ENCODE measurements at places on chromosomes 6 and 20.

DNA sequence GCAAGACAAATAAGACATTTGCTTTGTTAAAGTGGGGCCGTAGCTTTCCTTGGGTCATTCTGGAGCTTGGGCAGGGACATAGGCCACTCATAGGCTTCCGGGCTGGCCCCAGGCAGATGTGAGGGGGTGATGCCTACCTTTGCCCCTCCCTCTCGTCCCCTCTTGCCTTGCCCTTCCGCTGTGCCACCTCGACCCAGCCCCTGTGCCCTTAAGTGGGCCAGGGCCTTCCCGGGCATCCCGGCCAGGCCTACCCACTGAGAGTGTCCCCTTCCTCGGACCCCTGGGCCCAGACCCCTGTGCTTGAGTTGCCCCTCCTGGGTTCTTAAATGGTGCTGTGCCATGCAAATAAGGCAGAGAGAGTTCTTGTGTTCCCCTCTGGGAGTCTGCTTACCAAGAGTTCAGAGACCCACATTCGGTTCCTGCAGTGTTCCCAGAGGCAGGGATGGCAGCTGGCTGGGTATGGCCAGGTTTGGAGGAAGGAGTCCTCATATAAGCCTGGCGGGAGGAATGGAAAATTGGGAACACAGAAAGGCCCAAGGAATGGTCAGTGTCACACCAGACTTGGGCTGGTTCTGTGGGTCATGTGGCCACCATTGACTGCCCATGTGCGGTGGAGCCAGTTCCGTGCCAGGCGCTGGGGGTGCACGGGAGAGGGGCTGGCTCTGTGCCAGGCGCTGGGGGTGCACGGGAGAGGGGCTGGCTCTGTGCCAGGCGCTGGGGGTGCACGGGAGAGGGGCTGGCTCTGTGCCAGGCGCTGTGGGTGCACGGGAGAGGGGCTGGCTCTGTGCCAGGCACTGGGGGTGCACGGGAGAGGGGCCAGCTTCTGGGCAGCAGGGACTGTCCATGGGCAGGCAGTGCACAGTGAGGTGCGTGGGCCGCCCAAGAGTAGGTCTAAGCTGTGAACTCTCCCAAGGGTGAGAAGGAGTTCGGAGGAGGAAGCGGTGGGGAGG is 173.5 kb upstream of the SNX9 start:
- no peak for DNase-seq

DNA sequence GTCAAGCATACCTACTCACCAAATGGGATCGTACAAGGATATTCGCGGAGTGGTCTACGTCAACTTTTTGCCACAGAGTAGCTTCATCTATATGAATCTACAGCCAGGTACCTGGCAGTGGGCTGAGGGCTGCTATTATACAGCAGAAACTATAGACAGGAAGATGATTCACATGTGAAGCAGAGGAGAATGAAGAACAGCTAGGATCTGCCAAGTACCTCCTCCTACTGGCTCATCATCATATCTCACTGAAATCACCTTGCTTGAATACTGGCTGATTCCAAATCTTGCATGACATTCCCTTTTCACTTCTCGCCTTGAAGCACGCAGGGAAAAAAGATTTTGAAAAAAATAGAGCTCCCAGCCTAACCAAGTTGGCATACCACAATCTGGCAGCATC is 488.7 kb upstream of the NRSN1 start:
- DNase-seq, result no peak

DNA sequence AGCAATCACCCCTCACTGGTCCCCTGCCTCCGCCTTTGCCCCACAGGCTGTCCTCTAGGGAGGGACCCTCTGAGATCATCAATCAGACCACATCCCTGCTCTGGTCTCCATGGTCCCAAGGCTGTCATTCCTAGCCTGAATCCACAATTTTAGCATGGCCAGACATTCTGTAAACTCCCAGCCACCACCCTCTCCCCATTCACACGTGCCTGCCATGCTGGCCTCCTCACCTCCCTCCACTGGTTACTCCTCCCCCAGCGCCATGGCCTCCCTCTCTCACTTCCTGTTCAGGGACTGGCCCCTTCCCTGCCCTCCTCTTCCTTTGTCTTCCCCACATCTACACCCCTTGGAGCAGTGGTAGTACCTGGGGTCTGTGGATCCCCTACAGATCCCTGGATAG is 150.7 kb upstream of the MLN start:
- no peak for DNase-seq

DNA sequence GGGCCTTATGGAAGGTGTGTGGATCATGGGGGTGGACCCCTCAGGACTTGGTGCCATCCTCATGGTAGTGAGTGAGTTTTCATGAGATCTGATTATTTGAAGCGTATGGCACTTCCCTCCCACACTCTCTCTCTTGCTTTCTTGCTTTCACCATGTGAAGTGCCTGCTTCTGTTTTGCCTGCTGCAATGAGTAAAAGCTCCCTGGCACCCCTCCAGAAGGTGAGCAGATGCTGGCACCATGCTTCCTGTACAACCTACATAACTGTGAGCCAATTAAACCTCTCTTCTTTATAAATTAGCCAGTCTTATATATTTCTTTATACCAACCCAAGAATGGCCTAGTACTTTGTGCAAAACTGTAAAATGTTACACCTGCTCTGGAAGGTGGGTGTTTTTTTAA is 396.8 kb upstream of the HS3ST5 start:
- DNase-seq, result no peak

DNA sequence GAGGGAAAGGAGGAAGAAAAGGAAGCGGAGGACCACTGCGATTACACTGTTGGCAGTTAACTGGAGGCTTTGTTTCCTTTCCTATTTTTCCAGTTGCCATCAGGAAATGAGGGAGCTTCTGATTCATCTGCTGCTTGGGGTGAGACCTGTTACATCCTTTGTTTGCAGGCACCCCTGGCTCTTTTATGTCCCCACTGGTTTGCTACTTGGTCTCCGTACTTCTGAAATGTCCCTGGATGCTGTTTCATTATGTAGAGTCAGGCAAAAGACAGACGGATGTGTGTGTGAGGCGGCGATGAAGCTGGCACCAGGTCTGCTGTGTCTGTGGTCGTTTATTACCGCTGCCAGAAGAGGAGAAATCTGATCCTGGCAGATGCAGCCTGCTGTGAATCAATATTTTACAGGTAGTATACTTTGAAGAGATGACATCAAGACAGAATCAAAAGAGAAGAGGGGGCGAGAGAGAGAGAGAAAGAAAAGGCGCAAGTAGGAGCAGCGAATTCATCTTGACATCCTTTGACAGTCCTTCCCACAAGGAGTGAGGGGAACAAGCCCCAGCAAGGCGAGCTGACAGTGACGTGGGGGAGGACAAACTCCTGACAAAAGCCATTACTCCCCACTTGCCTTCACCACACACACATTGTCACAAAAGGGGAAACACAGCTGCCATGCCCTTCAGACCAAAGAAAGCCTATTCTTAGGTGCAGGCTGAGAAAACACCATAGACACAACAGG is 145.9 kb upstream of the FBXL4 start:
- no peak for DNase-seq

DNA sequence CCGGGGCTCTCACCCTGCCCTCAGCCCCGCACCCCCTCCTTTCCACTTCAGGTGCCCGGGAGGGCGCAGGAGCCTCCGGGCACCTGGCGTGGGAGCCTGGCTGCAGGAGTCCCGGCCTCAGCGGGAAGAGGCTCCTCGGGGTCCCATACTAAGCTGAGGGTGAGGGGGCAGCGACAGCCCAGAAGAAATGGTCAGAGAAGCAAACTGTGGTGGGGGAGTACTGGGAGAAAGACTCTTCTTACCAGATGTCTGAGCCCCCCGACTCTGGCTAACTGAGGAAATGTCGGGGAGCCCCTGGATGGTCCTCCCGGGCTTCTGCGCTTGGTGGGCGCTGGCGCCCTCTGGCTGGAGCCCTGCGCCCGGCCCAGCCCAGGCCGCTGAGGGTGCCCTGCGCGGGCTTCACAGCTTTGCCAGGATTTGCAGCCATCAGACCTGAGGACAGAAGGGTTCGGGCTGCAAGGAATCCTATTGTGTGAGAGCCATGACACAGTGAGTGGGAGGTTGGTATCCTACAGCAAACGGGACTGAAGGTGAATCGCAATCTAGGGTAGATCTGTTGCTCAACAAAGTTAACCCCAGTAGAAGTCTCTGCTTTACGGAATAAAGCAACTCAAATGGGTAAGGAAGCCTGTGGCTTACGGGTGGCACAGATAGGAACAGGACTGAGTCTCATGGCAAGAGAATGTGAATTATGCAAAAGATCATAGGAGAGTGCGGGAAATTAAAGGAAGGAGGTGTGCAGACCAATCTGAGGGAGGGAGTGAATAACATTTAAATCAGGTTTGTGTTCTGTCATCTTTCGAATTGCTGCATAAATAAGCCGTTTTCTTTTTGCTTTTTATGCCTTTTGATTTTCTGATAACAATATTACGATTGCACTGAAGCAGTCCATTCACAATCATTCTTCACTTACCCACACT is 639 bp upstream of the RCAN2 start:
- no peak for DNase-seq

GRCh38 chr6:2502096-2502997 is 248.4 kb downstream of the MYLK4 start:
- no peak for DNase-seq

DNA sequence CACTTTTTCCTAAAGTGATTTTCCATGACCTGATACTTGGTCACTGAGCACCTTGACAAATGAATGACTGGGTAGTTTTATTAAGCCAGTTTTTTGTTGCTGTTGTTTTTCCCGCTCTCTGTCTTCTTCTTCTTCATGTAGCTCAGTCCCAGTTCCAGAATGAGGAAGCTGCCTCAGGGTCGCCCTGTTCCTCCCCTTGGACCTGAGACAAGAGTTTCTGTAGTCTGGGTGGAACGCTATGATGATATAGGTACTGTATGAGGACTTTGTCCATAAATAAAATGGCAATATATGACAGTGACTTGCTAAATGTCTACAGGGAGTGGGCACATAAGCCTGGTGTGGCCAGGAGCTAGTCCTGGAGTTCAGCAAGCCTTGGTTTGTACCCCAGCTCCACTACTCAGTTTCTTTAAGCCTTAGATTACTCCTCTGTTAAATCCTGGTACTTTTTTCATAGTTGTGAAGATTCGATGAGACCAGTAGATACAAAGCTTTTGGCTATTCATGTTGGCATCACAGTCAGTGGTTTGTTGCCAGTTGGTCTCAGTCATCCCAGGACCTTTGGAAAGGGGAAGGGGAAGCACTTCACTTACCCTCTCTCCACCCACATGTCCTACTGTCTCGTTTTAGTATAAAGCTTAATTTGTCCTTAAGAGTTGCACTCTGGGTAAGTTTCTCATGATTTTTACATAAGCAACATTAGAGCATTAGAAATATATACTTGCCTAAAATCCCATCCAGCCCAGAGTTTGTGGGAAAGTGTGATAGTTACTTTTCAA is 11.1 kb upstream of the ADIG start:
- no peak for DNase-seq

DNA sequence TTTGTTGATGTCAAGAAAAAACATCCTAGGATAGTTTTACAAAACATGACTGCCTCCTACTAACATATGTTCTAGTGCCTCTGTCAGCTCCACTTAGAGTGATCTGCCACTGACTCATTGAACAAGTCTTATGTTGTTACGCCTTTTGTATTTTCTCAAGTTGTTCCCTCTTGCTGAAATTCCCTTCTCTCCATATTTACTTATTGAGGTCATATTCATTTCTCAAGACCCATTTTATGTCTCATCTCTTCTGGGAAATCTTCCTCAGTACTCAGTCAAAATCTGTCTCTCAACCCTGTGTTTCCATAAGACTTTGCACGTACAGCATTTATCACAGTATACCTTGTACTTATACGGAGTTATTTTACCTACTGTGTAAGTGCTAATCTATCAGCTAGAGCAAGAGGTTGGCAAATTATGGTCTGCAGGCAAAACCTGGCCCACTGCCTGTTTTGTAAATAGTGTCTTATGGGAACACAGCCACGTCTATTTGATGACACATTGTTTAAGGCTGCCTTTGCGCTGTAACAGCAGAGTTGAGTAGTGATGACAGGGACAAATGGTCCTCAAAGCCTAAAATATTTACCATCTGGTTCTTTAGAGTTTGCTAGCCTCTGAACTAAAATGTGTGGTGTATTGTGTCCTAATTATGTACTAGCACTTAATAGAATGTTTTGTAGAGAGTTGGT is 83.4 kb downstream of the ADGRB3 start:
- DNase-seq, result no peak

- no peak for DNase-seq
These were observed 79.5 kb downstream of the AK9 start for GRCh38 chr6:109611502-109611901.

- no peak for DNase-seq
These were observed 17.1 kb downstream of the REPS1 start for GRCh38 chr6:138970856-138971425.

DNA sequence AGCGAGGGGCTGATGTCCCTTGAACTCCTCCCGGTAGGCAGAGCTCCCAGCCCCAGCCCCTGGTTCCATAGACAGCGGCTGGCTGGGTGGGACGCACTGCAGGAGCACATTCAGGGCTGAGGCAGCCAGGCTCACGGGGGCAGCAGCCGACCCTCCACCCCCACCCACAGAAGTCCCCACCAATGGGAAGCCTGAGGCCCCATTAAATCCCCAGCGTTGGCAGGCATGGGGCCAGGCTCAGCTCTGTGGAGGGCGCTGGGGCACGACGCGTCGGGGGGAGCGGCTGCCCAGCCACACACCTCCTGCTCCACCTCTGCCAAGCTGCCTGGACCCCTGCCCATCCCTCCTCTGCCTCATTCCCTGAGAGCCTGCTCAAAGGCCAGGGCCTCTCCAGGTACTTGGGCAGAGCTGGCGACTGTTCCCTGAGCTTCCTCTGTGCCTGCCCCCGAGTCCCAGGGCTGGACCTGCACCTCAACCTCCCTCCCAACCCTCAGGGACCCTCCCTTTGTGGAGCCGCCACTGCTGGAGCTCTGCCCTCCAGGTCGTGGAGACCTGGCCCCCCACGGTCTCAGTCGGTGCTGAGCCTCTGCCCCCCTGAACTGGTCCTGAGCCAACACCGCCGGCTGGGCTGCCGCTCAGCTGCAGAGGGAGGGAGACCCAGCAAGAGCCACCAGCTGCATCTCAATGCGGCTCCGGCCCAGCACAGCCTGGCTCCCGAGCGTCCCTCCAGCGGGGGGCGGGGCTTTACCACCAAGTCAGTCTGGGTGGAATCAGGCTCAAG is 9.1 kb downstream of the CHRNA4 start:
- DNase-seq, result no peak

Measured in activated CD4-positive, alpha-beta T cell treated with anti-CD3 and anti-CD28 coated beads for 24 hours (primary cell).